ENCODE measurements at places on chromosomes 7 and 10. TPM values are rescaled to one million over a fixed set of nuclear protein-coding genes. Genes with fewer than 3 reads are reported as not detected.

- peaks cover 46% of the 10 kb centered on the region for H3K27me3 ChIP-seq
- H3K4me1 ChIP-seq = peaks cover 7% of the 10 kb centered on the region
- no peak for DNase-seq
- peak overlapping the region; percentile 72 for H3K4me3 ChIP-seq
These were observed 798 bp upstream of the TSPAN33 start for GRCh38 chr7:129143724-129144094.

- no peaks in the 10 kb centered on the region for H3K36me3 ChIP-seq
- DNase-seq = no peak
- peaks cover 6% of the 10 kb centered on the region for H3K27me3 ChIP-seq
These were observed 415.2 kb upstream of the ZMIZ1 start for GRCh38 chr10:78653555-78653954.

DNA sequence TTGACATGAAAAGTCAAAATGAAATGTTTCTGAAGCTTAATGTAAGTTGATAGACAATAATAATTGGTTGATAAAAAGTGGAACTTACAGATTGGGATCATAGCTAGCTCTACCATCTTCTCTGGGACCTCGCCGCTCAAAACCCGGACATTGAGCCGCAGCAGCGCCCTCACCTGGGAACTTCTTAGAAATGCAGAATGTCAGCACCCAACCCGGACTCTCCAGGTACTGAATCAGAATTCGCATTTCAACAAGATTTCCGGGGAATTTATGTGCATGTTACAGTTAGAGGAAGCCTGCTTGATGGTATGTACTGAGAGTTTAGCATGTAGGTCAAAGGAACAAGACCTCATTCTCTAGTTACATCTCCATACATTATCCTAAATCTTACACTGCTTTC lies 36.7 kb upstream of the ABLIM1 start:
- no peaks in the 10 kb centered on the region for H3K36me3 ChIP-seq
- peaks cover 42% of the 10 kb centered on the region for H3K4me1 ChIP-seq
- H3K27ac ChIP-seq = no peak overlapping the region
- no peak for DNase-seq
- H3K27me3 ChIP-seq = no peaks in the 10 kb centered on the region

- H3K36me3 ChIP-seq = no peaks in the 10 kb centered on the region
- no peak for DNase-seq
- no peaks in the 10 kb centered on the region for H3K27me3 ChIP-seq
- H3K4me3 ChIP-seq = no peak overlapping the region
- peaks cover 10% of the 10 kb centered on the region for H3K4me1 ChIP-seq
These were observed 19.3 kb downstream of the NEURL1 start for GRCh38 chr10:103512591-103513379.

DNA sequence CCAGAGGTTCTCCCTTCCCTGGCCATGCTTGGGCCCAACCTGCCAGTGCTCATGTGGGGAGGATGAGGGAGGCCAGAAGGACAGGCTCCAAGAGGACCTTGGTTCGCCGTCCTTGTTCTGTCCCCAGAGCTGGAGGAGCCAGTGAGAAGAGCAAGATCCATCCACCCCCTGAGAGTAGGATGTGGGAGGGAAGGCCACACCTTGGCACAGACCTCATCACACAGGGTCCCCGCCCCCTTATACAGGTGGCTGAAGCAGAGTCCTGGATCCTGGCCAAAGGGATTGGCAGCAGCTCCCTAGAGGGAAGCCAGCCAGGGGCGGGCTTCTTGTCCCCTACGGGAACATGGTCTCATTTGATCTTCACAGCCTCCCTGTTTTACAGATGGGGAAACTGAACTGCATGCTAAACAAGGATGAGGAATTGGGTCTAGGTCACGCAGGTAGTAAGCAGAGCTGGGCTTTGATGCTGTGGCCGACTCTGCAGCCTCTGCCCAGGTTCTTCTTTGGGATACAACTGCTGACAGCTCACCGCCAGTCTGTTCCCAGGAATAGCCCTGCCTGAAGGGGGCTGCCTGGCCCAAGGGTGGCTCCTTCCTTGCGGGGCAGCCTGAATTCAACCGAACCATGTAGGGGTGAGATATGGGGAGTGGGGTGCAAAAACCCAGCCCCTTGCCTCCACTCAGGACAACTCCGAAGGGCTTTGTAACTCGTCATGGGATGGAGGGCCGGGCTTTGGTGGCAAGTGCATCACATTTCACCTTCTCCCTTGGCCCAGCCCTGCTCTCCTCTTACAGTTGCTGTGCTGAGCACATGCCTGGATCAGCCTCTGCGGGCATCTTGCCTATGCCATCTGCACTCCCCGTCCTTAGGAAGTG lies 62.2 kb upstream of the KDM7A start:
- H3K27me3 ChIP-seq = no peaks in the 10 kb centered on the region
- DNase-seq = no peak
- peaks cover 22% of the 10 kb centered on the region for H3K4me1 ChIP-seq

- H3K36me3 ChIP-seq = 0 out of 2 replicates have a peak, but pooled peaks cover 3% of the 10 kb centered on the region
- no peaks in the 10 kb centered on the region for H3K4me1 ChIP-seq
- no peak for DNase-seq
- no peak overlapping the region for H3K4me3 ChIP-seq
- no peaks in the 10 kb centered on the region for H3K27me3 ChIP-seq
These were observed 62.9 kb downstream of the CCSER2 start for GRCh38 chr10:84391326-84391725.

GRCh38 chr10:122498521-122498920 lies 37.2 kb downstream of the HTRA1 start:
- H3K27me3 ChIP-seq = no peaks in the 10 kb centered on the region
- H3K36me3 ChIP-seq = no peaks in the 10 kb centered on the region
- H3K27ac ChIP-seq = no peak overlapping the region
- no peak overlapping the region for H3K4me3 ChIP-seq
- peaks cover 10% of the 10 kb centered on the region for H3K4me1 ChIP-seq

- no peak overlapping the region for H3K4me3 ChIP-seq
- peaks cover 16% of the 10 kb centered on the region for H3K4me1 ChIP-seq
- H3K27me3 ChIP-seq = no peaks in the 10 kb centered on the region
- no peaks in the 10 kb centered on the region for H3K36me3 ChIP-seq
- no peak for DNase-seq
- no peak overlapping the region for H3K27ac ChIP-seq
These were observed 23.2 kb upstream of the MTPN start for GRCh38 chr7:136000288-136000913.

- H3K4me1 ChIP-seq = no peaks in the 10 kb centered on the region
- H3K4me3 ChIP-seq = no peak overlapping the region
- no peaks in the 10 kb centered on the region for H3K36me3 ChIP-seq
- peaks cover 96% of the 10 kb centered on the region for H3K27me3 ChIP-seq
These were observed 276.1 kb downstream of the DNAJB6 start for GRCh38 chr7:157612664-157613561.

DNA sequence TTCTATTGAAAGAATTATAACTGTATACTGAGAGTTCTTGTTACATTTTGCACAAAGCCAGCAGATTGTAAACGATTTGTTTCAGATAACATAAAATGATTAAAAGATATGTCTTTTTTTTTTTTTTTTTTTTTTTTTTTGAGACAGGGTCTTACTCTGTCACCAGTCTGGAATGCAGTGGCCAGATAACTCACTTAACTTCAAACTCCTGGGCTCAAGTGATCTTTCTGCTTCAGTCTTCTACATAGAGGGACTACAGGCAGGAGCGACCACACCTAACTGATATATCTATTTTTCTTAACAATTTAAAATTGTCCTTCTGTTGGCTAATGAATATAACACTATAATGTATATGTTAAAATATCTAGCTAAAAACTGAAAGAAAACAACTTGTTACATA lies 317.3 kb upstream of the CACNA2D1 start:
- no peaks in the 10 kb centered on the region for H3K4me1 ChIP-seq
- no peaks in the 10 kb centered on the region for H3K27me3 ChIP-seq
- no peak overlapping the region for H3K4me3 ChIP-seq
- H3K27ac ChIP-seq = no peak overlapping the region

FOXI2 gene
- total RNA-seq = not detected

DEPP1 gene
- 15.1 TPM for total RNA-seq

TUBAL3 gene
- 0.52 TPM for total RNA-seq

ZNF394 gene
- 21.1 TPM for total RNA-seq

CFTR gene
- total RNA-seq = not detected

GPR15LG gene
- not detected for total RNA-seq
